Amygdala (tissue), 56 donors: ENCODE measurements at places on chromosomes 2 and 18.

DNA sequence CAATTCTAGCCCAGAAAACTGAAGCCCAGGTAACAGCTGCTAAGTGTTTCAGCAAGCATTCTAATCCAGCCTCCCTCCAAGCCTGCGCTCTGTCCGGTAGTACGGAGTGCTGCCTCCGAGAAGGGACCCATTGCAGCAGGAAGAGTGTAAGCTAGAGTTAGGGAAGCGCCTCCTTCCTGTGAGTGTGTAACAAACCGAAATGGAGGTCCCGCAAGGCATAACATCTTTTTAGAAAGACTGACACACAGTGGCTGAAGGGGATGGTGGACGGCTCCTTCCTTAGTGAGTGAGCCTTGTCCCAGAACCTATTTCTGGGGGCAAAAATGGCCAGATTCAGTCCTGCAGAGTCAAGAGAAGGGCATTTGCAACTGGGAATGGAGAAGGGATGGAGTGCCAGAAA is 12.2 kb downstream of the PKDCC start:
- no peak for DNase-seq

DNA sequence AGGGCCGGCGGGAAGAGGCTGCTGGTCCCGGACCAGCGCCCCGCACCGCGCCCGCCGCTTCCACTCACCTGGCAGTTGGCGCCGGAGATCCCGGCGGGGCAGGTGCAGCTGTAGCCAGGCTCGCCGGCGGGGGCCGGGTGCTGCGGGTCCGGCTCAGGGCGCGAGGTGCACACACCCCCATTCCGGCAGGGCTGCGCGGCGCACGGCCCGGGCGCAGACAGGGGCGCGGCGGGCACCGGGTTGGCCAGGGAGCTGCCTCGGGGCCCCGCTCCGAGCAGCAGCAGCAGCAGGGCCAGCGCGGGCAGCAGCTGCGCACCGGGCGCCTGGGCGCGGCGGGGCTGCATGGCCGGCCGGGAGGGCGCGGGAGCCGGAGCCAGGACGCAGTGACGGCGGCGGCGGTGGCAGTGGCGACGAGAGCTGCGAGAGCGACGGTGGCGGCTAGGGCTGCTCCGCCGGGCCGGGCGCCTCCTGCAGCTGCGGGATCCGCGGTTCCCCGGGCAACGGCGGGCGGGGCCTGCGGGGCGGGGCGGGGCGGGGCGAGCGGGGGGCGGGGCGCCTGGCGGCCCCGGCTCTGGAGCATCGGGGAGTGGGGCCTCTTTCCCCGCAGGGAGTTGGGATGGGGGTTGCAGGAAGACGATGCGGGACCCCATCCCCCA is at the start of gene DNER:
DNER (minus strand) TSS at position 476 of the 656 bp plus-strand sequence; CDS start at position 344, 132 bp downstream.
- DNase-seq = peak; percentile 6

GRCh38 chr2:95024371-95024770 is 1.1 kb upstream of the MAL start:
- peak; percentile 52 for DNase-seq

- no peak for DNase-seq
Measured at GRCh38 chr2:240932001-240932723, 26.0 kb downstream of the CROCC2 start.

DNA sequence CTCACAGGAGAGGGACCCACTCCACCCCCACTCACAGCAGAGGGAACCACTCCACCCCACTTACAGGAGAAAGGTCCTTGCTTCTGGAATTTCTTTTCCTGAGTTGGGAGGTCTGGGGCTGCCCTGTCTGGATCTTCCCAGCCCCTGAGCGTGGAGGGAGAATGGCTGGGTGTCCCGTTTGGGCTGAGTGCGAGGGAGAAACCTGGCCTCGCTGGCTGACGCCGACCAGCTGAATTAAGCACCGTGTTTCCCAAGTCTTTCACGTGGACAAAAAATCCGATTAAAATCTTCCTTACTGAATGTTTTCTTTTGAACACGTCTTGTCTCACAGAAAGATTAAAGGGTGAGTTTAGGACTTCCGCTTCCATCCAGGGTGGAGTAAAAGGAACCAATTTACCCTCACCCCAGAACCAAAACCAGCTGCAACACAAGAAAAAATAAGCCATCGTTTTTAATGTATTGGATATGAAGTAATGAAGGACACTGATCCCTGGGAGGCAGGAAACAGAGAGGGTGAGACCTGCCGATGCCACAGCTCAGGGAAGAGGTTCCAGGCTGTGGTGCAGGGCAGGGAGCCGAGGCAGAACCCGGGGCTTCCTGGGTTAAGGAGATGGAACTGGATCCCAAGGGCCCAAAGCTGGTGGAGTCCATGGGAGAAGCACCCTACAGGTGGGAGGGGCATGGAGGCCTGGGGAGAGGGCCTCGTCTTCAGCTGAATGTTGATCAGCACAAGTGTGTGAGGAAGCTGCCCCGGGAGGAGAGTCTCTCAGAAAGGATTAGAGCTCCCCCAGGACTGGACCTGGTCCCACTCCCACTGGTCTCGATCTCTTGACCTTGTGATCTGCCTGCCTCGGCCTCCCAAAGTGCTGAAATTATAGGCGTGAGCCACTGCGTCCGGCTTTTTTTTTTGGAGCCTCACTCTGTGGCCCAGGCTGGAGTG is 60.3 kb downstream of the RTP5 start:
- DNase-seq = no peak
